AG09309 (cell line): ENCODE measurements at places on chromosomes 2 and 18.

DNA sequence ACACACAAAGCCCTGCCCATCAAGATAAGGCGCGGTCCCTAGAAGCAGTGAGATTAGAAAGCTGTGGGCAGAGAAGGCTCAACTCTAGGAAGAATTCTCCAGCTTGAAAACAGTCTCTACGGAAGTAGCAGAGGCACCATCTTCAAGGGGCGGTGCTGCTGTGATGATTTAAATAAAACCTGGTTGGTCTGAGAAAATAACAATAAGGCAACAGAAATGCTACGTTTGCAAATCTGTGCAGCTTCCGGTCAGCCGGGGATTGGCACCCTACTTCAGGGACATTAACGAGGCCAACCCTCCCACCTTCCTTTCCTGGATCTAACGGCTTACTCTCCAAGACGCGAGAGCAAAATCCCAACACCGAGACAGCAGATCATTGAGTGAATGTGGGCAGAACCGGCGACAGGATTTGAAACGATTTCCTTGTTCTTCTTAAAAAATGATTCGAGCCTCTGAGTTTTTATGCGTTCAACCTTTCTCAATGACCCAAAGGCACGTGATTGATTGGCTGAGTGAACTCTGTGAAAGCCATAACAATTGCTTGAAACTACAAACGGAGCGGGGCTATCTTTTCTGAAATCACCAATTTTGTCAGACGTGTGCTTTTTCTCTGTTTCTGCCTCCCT is 93.7 kb upstream of the ZNF516 start:
- DNase-seq: no peak

DNA sequence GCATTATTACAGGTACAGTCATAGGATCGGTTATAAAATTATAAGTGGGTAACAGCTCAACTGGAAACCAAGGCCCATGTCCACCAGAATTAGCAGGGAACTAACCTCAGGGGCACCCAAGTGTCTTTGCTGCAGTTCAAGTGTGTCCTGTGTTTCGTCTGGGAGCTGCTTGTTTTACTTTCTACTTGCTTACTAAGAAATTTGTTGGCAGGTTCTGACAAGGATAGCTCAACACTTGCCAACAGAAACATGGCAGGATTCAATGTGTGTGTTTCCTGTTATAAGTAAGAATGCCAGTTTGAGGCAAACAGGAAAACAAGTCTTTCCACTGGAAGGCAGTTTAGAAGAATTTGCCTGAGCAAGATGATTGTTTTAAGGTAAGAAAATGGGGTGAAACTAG is 104.5 kb downstream of the EPHA4 start:
- DNase-seq: no peak

GRCh38 chr2:181170256-181170655 is 189.9 kb downstream of the UBE2E3 start:
- DNase-seq: no peak

DNA sequence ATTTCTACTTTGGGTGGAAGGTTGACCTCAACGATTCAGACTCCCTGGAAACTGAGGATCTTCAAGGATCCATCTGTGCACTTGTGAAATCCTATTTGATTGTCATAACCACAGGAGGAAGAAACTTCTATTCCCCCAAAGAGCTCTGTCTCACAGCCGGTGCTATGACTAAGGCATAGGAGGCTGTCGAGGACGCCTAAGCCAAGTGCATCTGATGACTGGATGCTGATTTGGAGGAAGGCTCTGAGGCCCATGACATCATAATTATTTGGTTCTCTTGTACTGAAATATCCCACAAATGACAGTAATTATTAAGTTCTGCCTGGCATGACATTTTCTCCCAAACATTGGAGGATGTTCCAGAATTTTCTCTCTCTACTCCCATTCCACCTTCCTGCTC is 13.8 kb upstream of the KCNF1 start:
- no peak for DNase-seq

DNA sequence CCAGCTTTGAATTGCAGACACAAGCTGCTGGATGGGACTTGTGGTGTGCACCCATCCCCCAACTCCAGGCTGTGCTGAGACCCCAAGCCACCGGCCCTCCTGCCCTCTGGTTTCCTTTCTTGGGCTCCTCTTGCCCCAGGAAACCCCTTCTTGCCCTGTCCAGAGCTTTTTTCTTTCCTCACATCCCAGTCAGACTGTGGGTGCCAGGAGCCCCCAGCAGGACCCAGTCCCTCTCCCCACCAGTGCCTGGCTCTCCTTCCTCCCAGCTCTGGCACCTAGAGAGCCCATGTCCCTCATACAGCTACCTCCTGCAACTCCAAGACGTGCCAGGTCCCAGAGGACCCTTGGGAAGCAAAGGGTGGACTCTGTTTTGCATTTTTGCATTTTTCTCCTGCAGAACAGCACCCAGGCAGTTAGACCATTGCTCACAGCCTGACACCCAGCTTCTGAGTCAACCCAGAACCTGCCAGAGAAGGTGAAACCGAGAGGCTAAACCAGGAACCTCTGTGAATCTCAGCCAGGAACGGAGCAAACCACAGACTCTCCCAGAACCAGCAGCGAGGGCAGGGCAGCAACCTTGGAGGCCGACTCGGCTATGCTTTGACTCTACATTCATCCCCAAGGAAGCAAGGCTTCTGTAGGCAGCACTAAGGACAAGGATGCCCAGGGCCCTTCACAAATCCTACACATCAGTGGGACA is 221.1 kb downstream of the ANAPC1 start:
- DNase-seq: no peak

DNA sequence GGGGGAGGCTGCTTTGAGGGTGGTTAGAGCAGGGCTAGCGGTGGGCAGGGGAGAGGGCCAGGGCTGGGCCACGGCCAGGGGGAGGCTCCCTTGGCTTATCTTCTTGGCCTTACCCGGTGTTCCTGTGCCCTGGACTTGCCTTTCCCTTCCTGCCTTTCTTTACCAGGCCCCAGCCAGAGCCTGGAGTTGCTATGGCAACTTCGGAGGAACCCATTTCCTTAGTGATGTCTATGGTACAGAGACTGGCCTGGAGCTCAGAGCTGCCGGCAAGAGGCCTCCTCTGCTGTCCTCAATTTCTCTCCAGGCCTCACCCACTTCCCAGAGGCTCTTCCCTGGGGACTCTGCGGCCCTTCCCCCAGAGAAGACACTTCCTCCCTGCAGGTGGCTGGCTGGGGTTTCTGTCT is 11.5 kb downstream of the SPEG start:
- DNase-seq: no peak

- DNase-seq: peak; percentile 54
Observed at GRCh38 chr2:28583899-28584553, 88.2 kb downstream of the PLB1 start.

DNA sequence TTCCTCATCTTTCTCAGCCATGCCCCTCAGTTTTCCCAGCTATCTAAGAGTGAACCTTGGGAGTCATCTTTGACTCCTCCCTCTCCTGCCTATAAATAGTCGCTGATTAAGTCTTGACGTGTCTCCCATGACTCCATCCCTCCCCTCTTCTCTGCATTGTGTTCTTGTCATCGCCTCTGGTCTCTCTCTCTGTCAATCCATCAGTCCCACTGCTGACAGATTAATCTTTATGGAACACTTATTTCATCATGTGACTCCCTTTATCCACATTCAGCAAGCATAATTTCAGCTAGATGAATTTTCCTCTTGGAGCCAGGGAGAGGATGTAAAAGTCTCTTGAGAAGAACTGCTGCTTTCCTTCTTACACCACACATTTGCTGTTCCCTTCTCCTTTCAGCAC is 9.4 kb downstream of the ADAM23 start:
- DNase-seq: no peak

GRCh38 chr18:13500227-13500865 is 226.0 kb downstream of the FAM210A start:
- peak; percentile 67 for DNase-seq

- DNase-seq: no peak
Observed at GRCh38 chr18:64699081-64699480, 550.2 kb upstream of the LINC00305 start.

GRCh38 chr2:96898641-96899412 is 28.9 kb upstream of the SEMA4C start:
- no peak for DNase-seq

DNA sequence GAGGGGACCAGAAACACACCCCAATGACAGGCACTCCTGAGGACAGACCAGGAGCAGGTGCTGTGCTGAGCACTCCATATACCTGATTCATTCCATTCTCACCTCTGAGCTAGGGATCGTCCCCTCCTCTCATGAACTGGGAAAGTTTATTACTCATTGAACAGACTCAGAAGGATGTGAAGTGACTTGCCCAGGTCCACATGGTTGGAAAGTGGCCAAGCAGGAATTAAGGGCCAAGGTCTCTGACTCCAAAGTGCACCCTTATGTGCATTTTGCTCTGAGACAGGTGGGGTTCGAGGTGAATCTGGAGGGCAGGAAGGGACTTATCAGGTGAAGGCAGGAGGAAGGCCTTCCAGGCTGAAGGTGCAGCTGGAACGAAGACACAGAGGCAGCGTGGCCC is 25.1 kb upstream of the PLB1 start:
- no peak for DNase-seq
